ENCODE measurements at places on chromosomes 2 and 18. TPM values are rescaled to one million over a fixed set of nuclear protein-coding genes. Genes with fewer than 3 reads are reported as not detected.

- H3K27ac ChIP-seq, result no peak overlapping the region
- DNase-seq, result peak; percentile 17
Observed at GRCh38 chr2:123993728-123994323, 31.3 kb upstream of the CNTNAP5 start.

DNA sequence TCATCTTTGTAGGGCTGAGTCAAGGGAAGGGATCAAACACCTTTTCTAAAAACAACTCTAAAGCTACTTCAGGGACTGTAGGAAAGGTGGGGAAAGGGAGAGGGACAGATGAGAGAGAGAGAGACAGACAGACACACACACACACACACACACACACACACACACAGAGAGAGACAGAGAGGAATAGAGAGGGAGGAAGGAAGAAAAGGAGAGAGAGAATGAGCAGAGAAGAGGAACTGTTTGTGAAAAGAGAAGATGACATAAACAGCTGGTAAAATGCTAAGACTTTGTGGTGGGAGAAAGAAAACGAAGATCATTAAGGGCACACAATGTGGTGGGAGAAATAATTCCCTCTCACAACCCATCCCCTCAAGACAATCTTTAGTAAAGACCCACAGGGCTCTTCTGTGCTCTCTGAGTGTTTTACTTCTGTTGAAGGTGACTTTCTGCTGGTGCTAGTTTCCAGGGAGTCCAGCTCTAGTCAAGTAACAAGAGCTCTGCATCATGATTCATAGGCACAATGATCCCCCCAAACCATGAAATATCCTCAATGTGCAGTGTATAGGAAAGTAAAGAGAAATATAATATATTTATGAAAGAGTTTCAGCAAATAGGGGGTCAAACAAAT, 77.2 kb upstream of the STK17B start:
- no peaks in the 10 kb centered on the region for H3K4me1 ChIP-seq
- no peak for DNase-seq
- H3K36me3 ChIP-seq, result no peaks in the 10 kb centered on the region
- H3K27ac ChIP-seq, result no peak overlapping the region

- no peak overlapping the region for H3K27ac ChIP-seq
- H3K4me3 ChIP-seq, result no peak overlapping the region
- no peak for DNase-seq
- no peaks in the 10 kb centered on the region for H3K4me1 ChIP-seq
Observed at GRCh38 chr2:23502096-23502495, 117.1 kb downstream of the KLHL29 start.

GRCh38 chr2:133859578-133859977, 291.3 kb upstream of the NCKAP5 start:
- no peak for DNase-seq
- H3K27me3 ChIP-seq, result no peaks in the 10 kb centered on the region
- no peak overlapping the region for H3K27ac ChIP-seq
- H3K36me3 ChIP-seq, result no peaks in the 10 kb centered on the region
- no peaks in the 10 kb centered on the region for H3K4me1 ChIP-seq

DNA sequence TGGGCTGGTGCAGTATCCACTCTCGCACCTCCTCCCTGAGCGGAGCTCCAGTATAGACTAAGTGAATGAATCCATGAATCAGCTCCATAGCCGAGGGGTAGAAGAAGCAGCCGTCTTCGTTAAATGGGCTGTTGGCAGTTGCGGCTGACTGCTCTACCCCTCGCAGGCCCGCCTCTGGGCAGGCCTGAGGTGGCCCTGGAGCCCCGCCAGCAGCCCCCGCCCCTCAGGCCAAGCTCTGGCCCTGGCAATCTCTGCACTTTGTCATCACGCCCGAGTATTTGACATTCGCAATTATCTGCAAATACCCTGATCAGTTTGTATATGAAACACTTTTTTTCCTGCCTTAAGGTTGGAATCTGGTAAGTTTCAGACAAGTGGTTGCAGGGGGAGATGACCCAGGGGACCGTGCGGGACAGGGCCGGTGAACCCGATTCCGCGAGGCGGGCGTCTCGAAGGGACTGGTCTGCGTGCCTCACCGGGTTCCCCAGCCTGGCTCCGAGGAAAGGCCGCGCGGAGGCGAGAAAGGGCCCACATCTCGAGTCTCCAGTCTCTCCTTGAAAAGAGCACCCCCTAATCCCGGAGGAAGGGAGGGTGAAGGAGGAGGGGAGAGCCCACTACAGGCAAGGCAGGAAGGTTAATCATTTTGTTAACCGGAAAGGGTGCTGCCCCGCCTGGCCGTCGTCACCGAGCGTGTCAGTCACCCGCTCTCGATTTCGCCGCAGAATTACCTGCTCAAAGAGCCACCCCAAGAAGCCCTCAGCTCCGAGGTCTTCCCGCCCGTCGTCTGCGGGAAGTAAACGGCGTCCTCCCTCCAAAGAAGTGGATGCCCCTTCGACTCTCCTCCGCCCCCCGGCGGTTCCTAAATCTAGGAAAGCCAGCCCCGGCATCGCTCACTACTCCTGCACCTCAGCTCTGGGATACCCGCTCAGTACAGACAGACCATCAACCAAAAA, 11.1 kb upstream of the SATB2 start:
- no peaks in the 10 kb centered on the region for H3K36me3 ChIP-seq
- H3K27ac ChIP-seq, result no peak overlapping the region
- peaks cover 1% of the 10 kb centered on the region for H3K4me1 ChIP-seq
- H3K27me3 ChIP-seq, result peaks cover 2% of the 10 kb centered on the region
- H3K4me3 ChIP-seq, result no peak overlapping the region

DNA sequence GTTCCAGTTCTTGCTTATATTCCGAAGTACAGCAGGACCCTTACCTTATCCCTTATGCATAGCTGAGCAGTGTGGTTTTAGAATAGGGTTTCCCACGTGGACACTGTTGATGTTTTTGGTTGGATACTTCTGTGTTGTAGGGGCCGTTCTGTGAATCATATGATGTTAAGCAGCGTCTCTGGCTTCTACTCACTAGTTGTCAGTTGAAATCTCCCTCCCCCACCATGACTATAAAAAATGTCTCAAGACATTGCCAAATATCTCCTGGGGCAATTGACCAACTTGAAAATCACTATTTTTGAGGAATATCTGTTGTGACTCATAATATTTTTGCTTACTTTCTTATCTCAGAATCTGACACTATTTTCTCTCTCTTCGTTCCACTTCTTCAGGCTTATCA, 713.7 kb downstream of the TSN start:
- no peak for DNase-seq
- no peaks in the 10 kb centered on the region for H3K36me3 ChIP-seq
- no peak overlapping the region for H3K4me3 ChIP-seq
- no peaks in the 10 kb centered on the region for H3K4me1 ChIP-seq
- no peaks in the 10 kb centered on the region for H3K27me3 ChIP-seq

DNA sequence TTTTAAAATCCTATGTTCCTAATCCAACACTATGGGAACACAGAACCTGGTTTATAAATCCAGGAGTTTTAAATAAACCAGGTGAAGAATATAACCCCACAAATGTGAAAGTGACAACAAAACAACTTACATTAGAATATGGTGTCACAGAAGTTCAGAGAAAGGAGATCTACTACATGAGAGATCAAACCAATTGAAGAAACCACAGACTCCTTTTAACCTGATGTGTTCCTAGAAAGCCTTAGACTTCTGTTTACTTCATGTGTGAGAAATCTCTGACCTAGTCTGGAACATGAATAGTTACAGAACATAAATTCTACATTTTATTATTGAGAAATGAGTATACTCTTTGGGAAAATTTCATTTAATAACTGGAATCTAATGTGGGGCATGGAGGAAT, 165.3 kb downstream of the FTCDNL1 start:
- H3K36me3 ChIP-seq, result no peaks in the 10 kb centered on the region
- H3K27me3 ChIP-seq, result no peaks in the 10 kb centered on the region
- no peak overlapping the region for H3K4me3 ChIP-seq
- H3K4me1 ChIP-seq, result no peaks in the 10 kb centered on the region

GRCh38 chr2:135163306-135163705, 111.2 kb downstream of the RAB3GAP1 start:
- DNase-seq, result no peak
- no peaks in the 10 kb centered on the region for H3K27me3 ChIP-seq
- no peaks in the 10 kb centered on the region for H3K4me1 ChIP-seq
- H3K4me3 ChIP-seq, result no peak overlapping the region

DNA sequence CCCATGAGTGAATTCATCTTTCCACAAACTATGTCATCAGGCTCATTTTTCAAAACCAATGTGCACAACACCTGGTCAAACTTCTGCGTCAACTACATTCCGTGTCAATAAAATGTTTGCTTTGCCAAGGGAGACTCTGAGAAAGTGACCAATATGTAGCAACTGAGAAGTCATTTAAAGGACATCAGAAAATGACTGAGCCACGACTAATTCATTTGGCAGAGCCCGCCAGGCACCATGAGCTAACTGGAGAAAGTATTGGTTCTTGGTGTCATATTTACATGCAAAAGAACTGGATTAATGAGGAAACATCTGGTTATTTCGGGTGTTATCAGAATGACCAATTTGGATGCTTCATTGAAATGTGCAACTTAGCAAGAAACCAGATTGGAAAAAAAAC, 7.2 kb downstream of the RND3 start:
- H3K36me3 ChIP-seq, result peaks cover 6% of the 10 kb centered on the region
- peak overlapping the region; percentile 66 for H3K27ac ChIP-seq
- no peaks in the 10 kb centered on the region for H3K27me3 ChIP-seq
- DNase-seq, result no peak
- H3K4me3 ChIP-seq, result no peak overlapping the region
- H3K4me1 ChIP-seq, result peaks cover 88% of the 10 kb centered on the region

- DNase-seq, result no peak
- H3K27me3 ChIP-seq, result no peaks in the 10 kb centered on the region
- no peak overlapping the region for H3K4me3 ChIP-seq
Observed at GRCh38 chr18:27778441-27778840, 398.5 kb downstream of the CDH2 start.

GRCh38 chr18:79588636-79589481, 90.7 kb upstream of the CTDP1 start:
- H3K27ac ChIP-seq, result no peak overlapping the region
- peaks cover 8% of the 10 kb centered on the region for H3K4me1 ChIP-seq
- no peak overlapping the region for H3K4me3 ChIP-seq
- H3K36me3 ChIP-seq, result no peaks in the 10 kb centered on the region
- H3K27me3 ChIP-seq, result peaks cover 10% of the 10 kb centered on the region

- H3K36me3 ChIP-seq, result no peaks in the 10 kb centered on the region
- H3K4me3 ChIP-seq, result no peak overlapping the region
- H3K27me3 ChIP-seq, result no peaks in the 10 kb centered on the region
- H3K27ac ChIP-seq, result no peak overlapping the region
- no peaks in the 10 kb centered on the region for H3K4me1 ChIP-seq
- no peak for DNase-seq
Observed at GRCh38 chr2:85905187-85905666, 16.4 kb upstream of the ST3GAL5 start.

- H3K27me3 ChIP-seq, result no peaks in the 10 kb centered on the region
- no peak for DNase-seq
- no peak overlapping the region for H3K4me3 ChIP-seq
- H3K27ac ChIP-seq, result no peak overlapping the region
Observed at GRCh38 chr2:174925046-174925784, 80.0 kb downstream of the CHN1 start.

- H3K4me3 ChIP-seq, result no peak overlapping the region
- no peaks in the 10 kb centered on the region for H3K36me3 ChIP-seq
- no peaks in the 10 kb centered on the region for H3K4me1 ChIP-seq
- DNase-seq, result no peak
- H3K27ac ChIP-seq, result no peak overlapping the region
- H3K27me3 ChIP-seq, result no peaks in the 10 kb centered on the region
Observed at GRCh38 chr2:178223806-178224205, 29.5 kb downstream of the OSBPL6 start.

DNA sequence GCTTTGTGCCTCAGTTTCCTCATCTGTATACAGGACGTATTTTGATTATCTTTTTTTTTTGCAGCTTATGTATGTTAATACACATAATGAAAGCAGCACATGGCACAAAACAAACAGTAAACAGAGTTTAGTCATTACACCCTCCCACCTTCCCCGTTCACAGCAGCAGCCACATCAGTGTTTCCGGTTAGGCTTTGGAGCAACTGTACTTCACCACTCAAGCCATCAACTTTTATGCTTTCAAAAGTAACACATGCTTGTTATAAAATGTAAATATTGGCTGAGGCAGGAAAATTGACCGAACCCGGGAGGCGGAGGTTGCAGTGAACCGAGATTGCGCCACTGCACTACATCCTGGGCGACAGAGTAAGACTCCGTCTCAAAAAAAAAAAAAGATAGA, 117.3 kb downstream of the MTCL1 start:
- peaks cover 10% of the 10 kb centered on the region for H3K36me3 ChIP-seq
- no peaks in the 10 kb centered on the region for H3K4me1 ChIP-seq
- DNase-seq, result no peak
- H3K27ac ChIP-seq, result no peak overlapping the region
- no peaks in the 10 kb centered on the region for H3K27me3 ChIP-seq

- no peaks in the 10 kb centered on the region for H3K4me1 ChIP-seq
- no peak overlapping the region for H3K27ac ChIP-seq
- no peak for DNase-seq
Observed at GRCh38 chr2:46816151-46816845, 99.3 kb downstream of the MCFD2 start.

Gene CHST10
- total RNA-seq, result 22.0 TPM

Gene SERPINB12
- total RNA-seq, result not detected

Gene WDR75
- total RNA-seq, result 58.3 TPM

Gene GULP1
- total RNA-seq, result 51.5 TPM

Gene CYTIP
- 0.57 TPM for total RNA-seq

Gene POTEI
- total RNA-seq, result 0.92 TPM

All from Panc1 (cell line).